ENCODE measurements at places on chromosomes 5 and 9.

GRCh38 chr5:77298146-77298545 lies 87.7 kb downstream of the PDE8B start:
- DNase-seq: no peak

- DNase-seq: no peak
Observed at GRCh38 chr5:78671609-78672008, 23.0 kb upstream of the LHFPL2 start.

DNA sequence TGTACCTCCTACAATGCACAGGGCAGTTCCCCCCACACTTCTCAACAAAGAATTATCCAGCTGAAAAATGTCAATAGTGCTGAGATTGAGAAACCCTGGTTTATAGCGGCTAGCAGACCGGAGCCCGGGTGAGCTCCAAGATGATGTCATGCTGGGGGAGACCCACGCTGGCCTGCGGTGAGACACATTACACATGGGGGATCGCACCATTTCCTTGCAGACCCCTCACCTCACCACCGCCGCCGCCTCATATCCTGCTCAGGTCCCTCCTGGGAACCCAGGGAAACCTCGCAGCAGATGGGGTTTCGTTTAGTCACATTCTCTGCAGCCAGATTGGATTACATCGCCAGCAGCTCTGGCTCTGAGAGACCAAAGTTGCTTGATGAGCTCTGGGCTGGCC lies 14.7 kb upstream of the TNC start:
- no peak for DNase-seq

GRCh38 chr9:127185931-127186781 lies 63.7 kb upstream of the ANGPTL2 start:
- DNase-seq: no peak

- DNase-seq: no peak
Observed at GRCh38 chr5:89756955-89757354, 652.6 kb downstream of the CETN3 start.

- peak; percentile 52 for DNase-seq
Observed at GRCh38 chr5:174514983-174515394, 209.4 kb upstream of the MSX2 start.
